ENCODE measurements at places on chromosomes 7 and 10.

DNA sequence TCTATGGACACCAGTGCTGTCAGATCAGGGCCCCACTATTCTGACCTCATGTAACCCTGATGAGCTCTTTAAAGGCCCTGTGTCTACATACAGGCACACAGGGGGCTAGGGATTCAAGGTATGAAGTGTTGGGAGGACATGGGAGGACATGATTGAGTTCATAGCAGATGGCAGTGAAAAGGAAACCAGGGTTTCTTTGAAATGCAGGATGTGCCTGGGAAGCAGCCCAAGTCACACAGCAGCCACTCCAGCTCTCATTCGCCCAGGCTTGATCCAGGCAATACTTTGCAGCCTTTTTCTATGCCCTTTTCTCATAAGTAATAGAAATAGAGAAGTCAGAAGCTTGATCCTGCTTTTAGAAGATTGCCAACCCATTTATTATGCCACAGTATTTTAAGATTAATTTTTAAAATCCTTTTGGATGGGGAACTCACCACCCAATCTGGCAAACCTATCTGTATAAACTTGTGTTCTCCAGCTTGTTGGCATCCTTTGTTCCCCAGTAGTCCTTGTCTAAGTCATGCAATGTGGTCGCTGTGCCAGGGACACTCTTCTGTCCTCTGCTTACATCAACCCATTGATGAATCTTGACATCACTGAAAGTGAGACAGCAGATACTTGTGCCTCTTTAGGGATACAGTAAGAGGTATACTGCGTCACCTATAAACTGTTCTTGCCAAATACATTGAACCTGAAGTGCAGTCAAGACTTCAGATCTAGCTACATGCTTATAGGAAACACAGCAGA, 95.0 kb downstream of the TAF3 start:
- H3K4me3 ChIP-seq: no peak overlapping the region
- no peak for DNase-seq
- no peaks in the 10 kb centered on the region for H3K27me3 ChIP-seq

DNA sequence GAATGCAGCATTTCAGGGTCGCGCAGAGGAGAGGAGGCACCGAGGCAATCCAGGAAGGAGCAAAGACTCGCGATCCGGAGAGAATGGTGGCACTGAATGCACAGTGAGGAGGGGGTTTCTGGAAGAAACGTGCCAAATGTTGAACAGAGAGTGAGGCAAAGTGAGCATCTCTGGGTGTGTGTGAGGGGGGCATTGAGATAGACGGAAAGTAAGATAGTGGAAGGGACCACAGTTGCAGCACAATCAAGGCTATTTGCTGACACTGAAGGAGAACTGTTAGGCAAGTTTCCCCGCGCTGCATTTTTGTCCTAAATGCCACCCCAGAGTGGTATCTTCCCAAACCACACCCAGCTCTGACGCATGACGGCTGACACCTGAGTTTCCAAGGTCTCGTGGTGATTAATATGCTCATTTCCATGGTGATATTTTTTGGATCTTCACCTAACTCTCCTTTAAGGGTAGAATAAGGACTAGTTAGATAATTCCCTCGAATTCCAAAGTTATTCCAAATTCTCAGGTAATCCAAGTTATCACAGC, 14.4 kb upstream of the ADO start:
- DNase-seq: no peak
- H3K4me1 ChIP-seq: no peaks in the 10 kb centered on the region
- no peaks in the 10 kb centered on the region for H3K27me3 ChIP-seq
- H3K27ac ChIP-seq: no peak overlapping the region
- no peaks in the 10 kb centered on the region for H3K36me3 ChIP-seq

DNA sequence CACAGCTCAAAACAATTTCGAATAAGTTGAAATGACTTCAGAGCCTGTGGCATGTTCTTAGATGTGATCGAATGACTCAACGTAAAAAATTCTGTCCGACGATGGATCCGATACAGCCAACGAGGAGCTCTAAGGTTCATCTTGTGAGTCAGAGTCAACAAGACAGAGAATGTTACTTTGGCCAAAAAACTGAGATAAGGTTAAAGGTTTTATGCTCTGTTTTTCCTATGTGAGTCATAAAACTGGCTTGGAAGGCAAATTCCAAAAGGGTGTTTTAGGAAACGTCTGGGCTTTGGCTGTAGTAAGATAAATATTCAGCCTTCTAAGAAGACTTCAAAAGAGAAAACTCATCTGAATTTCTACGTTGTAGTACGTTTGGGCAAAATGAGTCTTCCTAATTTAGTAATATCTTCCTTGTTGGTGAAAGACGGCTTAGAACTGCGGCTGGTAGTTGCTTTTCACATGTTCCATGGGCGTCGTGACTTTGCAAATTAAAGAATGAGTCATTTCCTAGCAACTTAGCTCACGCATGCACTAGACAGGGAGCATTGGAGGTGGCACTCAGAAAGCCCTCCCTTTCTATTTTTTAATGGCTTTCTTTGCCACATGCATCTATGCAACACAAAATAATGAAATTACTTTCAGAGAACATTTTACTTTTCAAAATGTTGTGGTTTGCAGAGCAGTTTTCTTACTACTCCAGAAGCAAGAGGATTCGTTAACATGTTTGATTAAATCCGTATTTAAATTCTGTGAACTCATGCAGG, 28.2 kb downstream of the PFKP start:
- no peaks in the 10 kb centered on the region for H3K27me3 ChIP-seq
- DNase-seq: peak; percentile 53
- H3K4me1 ChIP-seq: peaks cover 27% of the 10 kb centered on the region

DNA sequence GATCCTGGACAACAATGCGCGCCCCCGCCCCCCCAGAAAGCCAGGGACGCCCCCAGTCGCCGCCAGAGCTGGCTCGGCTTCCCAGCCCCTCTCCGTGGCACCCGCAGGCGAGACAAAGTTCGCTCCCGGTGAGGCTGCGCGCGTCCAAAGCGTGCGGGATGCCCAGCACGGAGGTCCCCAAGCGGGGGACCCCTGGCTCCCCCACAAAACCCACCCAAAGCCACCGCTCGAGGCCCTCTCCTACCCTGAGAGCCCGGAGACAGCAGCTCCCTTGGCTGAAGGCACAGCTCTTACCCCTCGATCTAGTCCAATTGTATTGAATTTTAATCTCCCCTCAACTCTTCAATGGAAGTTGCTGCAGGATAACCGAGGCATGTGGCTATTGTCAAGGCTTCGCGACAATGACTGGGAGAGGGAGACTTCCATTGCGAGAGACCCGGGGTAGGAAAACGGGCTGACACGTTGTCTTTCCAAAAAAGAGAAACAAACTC, 305.3 kb downstream of the PRPF18 start:
- DNase-seq: no peak
- no peak overlapping the region for H3K4me3 ChIP-seq
- H3K27me3 ChIP-seq: no peaks in the 10 kb centered on the region
- H3K27ac ChIP-seq: no peak overlapping the region
- H3K4me1 ChIP-seq: peaks cover 10% of the 10 kb centered on the region

- H3K36me3 ChIP-seq: no peaks in the 10 kb centered on the region
- no peak overlapping the region for H3K27ac ChIP-seq
- DNase-seq: no peak
- H3K27me3 ChIP-seq: no peaks in the 10 kb centered on the region
These were observed 302.2 kb downstream of the BBS9 start for GRCh38 chr7:33431543-33431942.

- DNase-seq: no peak
- no peaks in the 10 kb centered on the region for H3K36me3 ChIP-seq
- H3K4me3 ChIP-seq: no peak overlapping the region
These were observed 1.1 kb upstream of the PRLHR start for GRCh38 chr10:118596426-118597124.

GRCh38 chr10:125709553-125710474, 9.7 kb upstream of the EDRF1 start:
- H3K36me3 ChIP-seq: no peaks in the 10 kb centered on the region
- no peak for DNase-seq
- H3K27me3 ChIP-seq: no peaks in the 10 kb centered on the region
- peaks cover 6% of the 10 kb centered on the region for H3K4me1 ChIP-seq
- H3K27ac ChIP-seq: no peak overlapping the region

GRCh38 chr7:99918959-99919813, at the start of gene TRIM4:
TRIM4 (minus strand) TSS chr7:99919530; CDS start chr7:99919401, 129 bp downstream.
- H3K36me3 ChIP-seq: no peaks in the 10 kb centered on the region
- peak within 1 kb of the TSS; percentile 75 for H3K4me3 ChIP-seq
- no peaks in the 10 kb centered on the region for H3K27me3 ChIP-seq
- peak within 1 kb of the TSS; percentile 92 for H3K27ac ChIP-seq
- peaks cover 40% of the 10 kb centered on the region for H3K4me1 ChIP-seq

DNA sequence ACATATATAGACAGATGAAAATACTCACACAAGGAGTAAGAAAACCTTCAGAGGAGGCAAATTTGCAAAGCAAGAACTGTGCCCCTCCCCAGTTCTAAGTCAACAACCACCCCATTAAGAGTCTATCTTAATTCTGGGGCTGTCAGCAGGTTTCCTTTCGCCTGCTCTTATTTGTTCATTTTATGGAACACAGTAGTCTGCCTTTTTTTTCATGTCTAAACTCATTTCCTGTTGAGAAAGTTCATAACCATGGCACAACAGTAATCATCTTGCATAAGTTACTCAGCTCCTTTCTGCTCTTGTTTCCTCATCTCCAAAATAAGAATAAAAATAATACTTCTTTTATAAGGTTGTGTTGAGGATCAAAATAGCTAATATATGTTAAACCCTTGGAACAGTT, 25.8 kb upstream of the AMPH start:
- DNase-seq: no peak
- H3K4me3 ChIP-seq: no peak overlapping the region

- H3K27me3 ChIP-seq: no peaks in the 10 kb centered on the region
- H3K27ac ChIP-seq: no peak overlapping the region
- peaks cover 10% of the 10 kb centered on the region for H3K4me1 ChIP-seq
- no peaks in the 10 kb centered on the region for H3K36me3 ChIP-seq
These were observed 142.3 kb downstream of the PRPF18 start for GRCh38 chr10:13728898-13729535.

DNA sequence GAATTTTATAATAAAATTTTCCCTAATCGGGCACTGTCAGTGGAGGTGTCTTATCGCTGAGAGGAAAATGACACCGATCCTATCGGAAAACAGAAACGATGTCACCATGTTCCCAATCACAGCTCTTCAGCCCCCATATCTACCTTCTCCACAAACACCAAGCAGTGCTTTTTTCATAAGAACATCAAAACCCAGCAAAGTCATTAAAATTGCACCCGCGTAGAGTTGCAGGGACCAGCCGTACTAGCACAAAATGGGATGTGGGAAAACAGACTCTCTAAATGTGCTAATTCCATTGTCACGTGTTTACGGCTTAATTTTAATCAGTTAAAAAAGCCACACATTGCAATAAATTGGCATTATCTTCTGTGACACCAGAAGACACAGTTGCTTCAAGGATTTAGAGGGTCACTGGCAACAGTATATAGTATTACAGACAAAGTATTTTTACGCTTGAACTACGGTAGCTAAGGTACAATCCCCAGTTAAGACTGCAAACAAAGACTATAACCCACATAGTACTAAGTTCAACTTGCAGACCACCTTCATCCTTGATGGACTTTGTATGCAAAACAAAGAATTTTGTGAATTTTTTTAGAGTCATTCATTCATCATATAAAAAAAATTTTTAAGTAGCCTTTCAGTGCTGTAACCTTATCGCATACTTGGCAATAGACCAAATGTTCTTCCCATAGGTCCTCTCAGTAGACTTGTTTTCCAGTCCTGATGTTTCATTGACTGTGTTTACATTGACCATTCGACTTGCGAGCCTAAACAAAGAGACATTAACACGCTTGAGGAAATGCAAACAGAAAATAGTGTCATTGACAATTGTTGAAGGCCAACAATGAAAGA, 116.0 kb downstream of the VTI1A start:
- no peaks in the 10 kb centered on the region for H3K27me3 ChIP-seq
- H3K4me1 ChIP-seq: peaks cover 18% of the 10 kb centered on the region
- H3K36me3 ChIP-seq: no peaks in the 10 kb centered on the region
- no peak overlapping the region for H3K4me3 ChIP-seq
- H3K27ac ChIP-seq: no peak overlapping the region

GRCh38 chr10:45454859-45455258, 80.8 kb downstream of the ALOX5 start:
- no peaks in the 10 kb centered on the region for H3K36me3 ChIP-seq
- peak overlapping the region; percentile 4 for H3K27ac ChIP-seq
- H3K27me3 ChIP-seq: no peaks in the 10 kb centered on the region
- DNase-seq: no peak
- H3K4me3 ChIP-seq: no peak overlapping the region
- H3K4me1 ChIP-seq: peaks cover 30% of the 10 kb centered on the region

GRCh38 chr7:46291601-46292150, 370.6 kb upstream of the IGFBP3 start:
- no peak overlapping the region for H3K4me3 ChIP-seq
- H3K36me3 ChIP-seq: no peaks in the 10 kb centered on the region
- no peak for DNase-seq
- H3K27ac ChIP-seq: no peak overlapping the region

GRCh38 chr10:128817636-128818035, 649.4 kb upstream of the MGMT start:
- no peaks in the 10 kb centered on the region for H3K4me1 ChIP-seq
- no peak overlapping the region for H3K4me3 ChIP-seq
- no peak for DNase-seq
- H3K27me3 ChIP-seq: no peaks in the 10 kb centered on the region
- no peak overlapping the region for H3K27ac ChIP-seq
- H3K36me3 ChIP-seq: no peaks in the 10 kb centered on the region

DNA sequence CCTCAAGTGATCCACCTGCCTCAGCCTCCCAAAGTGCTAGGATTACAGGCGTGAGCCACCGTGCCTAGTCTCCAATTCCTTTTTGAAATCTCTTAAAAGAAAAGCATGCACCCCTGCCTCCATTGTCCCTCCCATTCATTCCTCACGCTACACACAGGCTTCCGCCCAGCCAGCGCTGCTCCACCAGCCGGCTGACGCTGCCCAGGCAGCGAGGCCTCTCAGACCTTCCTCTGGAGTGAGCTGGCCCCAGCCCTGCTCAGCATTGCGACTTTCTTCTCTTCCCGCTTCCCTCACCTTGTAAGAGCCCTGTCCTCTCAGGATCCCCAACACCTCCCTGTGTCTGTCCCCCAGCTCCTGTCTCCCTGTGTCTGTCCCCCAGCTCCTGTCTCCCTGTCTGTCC, 23.6 kb downstream of the RGS10 start:
- no peaks in the 10 kb centered on the region for H3K4me1 ChIP-seq
- H3K4me3 ChIP-seq: no peak overlapping the region
- DNase-seq: no peak

DNA sequence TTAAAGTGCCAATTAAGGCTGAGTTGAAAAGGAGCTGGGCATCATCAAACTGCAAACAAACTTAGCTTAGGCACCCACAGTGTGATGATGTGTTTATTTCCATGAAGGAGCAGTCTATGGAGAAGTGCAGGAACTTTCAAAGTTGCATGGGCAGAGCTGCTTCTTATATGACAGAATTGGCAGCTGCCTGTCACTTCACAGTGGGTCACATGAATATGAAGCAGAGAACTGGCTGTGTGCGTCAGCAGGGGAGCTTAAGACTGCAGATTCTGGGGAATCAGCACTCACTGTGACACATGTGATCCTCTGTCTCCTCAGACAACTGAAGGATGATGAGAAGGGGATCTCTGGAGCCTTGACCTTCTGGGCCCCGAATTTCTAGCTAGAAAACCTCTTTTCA, 36.6 kb downstream of the RBM28 start:
- no peak overlapping the region for H3K27ac ChIP-seq
- no peak overlapping the region for H3K4me3 ChIP-seq
- no peak for DNase-seq
- H3K36me3 ChIP-seq: peaks cover 19% of the 10 kb centered on the region
- H3K4me1 ChIP-seq: no peaks in the 10 kb centered on the region

GRCh38 chr7:16455591-16455990, 9.9 kb downstream of the SOSTDC1 start:
- no peaks in the 10 kb centered on the region for H3K36me3 ChIP-seq
- DNase-seq: no peak
- no peaks in the 10 kb centered on the region for H3K27me3 ChIP-seq
- H3K4me3 ChIP-seq: no peak overlapping the region
- no peaks in the 10 kb centered on the region for H3K4me1 ChIP-seq

- DNase-seq: no peak
- H3K4me1 ChIP-seq: no peaks in the 10 kb centered on the region
- H3K27ac ChIP-seq: no peak overlapping the region
- H3K4me3 ChIP-seq: no peak overlapping the region
These were observed 395.4 kb downstream of the SFMBT2 start for GRCh38 chr10:7015457-7015856.
